ENCODE measurements at places on chromosomes 1 and 21. TPM values are rescaled to one million over a fixed set of nuclear protein-coding genes. Genes with fewer than 3 reads are reported as not detected.

The C1orf210 gene
- 4.5 TPM for total RNA-seq

The DCDC2B gene
- total RNA-seq = under 0.01 TPM

The SYDE2 gene
- 7.2 TPM for total RNA-seq

The CACNA1E gene
- not detected for total RNA-seq

The DYNLT4 gene
- total RNA-seq = 0.24 TPM

Data from tracheal epithelial cell (primary cell).